ENCODE measurements at places on chromosomes 4 and X.

GRCh38 chrX:80432863-80433262 lies 12.6 kb downstream of the TENT5D start:
- DNase-seq: no peak

DNA sequence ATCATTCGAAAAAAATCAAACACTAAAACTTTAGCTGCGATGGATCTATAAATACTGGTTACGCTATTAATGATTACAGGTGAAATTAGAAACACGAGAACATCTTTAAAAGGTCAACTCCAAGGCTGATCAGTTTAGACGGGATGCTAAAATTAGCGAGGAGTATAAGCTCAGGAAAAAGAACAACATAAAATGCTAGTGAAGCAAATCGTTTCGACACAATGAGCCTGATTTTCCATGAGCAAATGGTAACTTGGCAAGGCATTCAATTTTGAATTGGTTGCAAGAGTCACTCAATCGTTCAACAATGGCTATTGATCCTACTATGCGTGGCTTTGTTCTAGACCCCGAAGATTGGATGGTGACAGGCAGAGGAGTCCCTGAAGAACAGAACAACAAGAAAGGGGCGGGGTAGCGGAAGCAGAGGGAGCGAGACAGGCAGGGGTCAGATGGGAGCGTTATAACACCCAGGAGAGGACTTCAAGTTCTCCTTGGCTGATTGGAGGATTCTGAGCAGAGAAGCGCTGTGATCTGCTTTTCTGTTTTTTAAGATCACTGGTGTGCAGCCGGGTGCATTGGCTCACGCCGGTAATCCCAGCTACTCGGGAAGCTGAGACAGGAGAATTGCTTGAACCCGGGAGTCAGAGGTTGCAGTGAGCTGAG lies 146.5 kb downstream of the RBM47 start:
- no peak for DNase-seq

GRCh38 chr4:40055511-40055862 lies 1.2 kb upstream of the N4BP2 start:
- DNase-seq: no peak

- no peak for DNase-seq
Observed at GRCh38 chr4:149135062-149135461, 680.6 kb downstream of the IQCM start.

DNA sequence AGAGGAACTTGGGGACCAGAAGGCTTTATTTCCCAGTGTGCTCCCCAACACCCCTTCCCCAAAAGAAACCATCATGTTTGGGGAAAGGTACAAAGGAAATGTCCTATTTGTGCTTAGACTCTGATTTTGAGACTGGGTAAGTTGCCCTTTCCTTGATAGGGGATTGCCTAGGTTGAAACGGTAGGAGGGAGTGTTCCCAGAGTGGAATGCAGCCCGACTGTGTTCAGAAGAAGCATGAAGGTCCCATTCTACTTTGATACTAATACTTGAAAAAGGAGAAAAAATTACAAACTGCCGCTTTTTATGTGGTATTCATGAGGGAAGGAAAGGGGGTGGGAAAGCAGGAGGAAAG lies 32.4 kb upstream of the TMEM131L start:
- no peak for DNase-seq

DNA sequence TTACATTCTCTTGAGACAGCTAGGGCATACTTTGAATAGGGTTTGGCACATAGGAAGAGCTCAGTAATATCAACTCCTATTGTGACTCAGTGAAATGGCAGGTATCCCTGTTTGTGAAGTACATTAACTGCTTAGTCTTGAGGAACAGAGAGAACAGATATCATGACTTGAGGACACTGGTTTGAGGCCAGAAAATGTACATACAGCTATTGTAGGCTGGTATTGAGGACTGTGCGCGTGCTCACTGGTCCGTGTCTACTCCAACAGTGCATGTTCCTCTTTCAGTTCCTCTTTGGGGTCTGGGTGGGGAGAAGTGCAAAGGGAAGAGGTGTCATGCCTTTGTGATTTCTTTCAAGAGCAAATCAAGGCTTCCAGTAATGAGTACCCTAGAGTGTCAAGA lies 34.6 kb upstream of the TBC1D9 start:
- DNase-seq: no peak

GRCh38 chr4:160831165-160831922 lies 1332.5 kb downstream of the FSTL5 start:
- no peak for DNase-seq

DNA sequence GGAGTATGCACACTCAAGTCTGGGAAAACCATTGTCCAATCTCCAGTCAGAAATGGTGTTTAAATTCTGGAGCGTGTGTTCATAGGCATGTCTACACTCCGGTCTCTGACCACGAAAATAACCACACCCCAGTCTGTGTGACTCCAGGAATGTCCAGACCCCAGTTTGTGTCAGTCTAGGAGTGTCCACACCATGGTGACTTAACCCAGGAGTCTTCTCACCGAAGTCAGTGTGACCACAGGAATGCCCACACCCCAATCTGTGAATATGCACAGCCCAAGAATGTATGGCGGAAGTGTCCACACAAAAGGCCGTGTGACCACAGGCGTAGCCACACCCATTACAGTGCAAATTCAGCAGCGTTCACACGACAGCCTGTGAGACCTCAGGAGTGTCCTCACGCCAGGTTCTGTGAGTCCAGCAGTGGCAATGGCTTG lies 11.4 kb downstream of the FTSJ1 start:
- DNase-seq: no peak

DNA sequence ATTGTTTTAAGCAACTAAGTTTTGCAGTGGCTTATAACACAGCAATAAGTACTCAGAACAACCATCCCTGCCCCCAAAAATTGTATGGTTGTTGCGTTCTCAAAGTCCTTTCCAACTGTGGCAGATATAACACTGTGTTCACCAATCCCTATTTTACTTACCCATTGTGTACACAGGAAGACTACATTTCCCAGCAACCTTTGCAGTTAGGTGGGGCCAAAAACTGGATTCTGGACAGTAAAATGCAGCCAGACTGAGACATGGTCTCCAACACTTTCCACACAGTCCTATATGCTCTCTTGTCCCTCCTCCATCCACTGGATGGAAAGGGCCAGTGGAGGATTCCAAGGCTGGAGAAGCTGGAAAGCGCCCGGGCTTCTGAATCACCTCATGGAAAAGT lies 523.6 kb downstream of the BCOR start:
- DNase-seq: no peak
